ENCODE measurements at places on chromosomes 1 and 21. TPM values are rescaled to one million over a fixed set of nuclear protein-coding genes. Genes with fewer than 3 reads are reported as not detected.

Gene UTP11
- total RNA-seq, result 12.3 TPM

DNA sequence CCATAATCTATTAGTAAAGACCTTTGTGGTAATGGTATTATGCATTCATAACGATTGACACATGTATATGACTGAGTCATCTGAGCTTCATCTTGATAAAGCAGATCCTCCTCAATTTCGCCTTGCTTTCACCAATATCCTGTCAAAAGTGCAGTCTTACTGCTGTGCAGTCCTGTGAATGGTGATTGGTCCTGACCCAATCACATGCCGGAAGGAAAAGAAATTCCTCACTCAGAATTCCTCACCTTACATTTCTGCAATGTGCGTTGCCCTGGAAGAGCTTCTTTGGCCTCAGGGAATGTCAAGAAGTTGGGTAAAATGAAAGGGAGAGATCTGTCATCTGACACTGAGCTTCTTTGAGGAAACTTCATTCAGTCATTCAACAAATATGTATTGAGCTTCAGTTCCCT lies 121.0 kb upstream of the TSPAN2 start:
- no peak for DNase-seq

Gene CCDC27
- total RNA-seq, result not detected

DNA sequence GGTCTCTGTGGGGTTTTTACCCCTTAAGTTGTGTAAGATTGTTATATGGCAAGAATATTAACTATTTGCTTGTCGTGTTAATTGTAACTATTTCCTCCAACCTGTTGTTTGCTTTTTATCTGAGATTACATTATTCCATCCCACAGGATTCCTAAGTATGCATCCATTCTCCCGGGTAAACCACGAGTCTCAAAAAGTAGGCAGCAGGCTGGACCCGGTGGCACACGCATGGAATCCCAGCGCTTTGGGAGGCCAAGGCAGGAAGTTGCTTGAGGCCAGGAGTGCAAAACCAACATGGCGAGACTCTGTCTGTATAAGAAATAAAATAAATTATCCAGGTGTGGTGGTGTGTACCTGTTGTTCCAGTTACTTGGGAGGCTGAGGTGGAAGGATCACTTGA lies 12.6 kb upstream of the RSPO1 start:
- no peak for DNase-seq

DNA sequence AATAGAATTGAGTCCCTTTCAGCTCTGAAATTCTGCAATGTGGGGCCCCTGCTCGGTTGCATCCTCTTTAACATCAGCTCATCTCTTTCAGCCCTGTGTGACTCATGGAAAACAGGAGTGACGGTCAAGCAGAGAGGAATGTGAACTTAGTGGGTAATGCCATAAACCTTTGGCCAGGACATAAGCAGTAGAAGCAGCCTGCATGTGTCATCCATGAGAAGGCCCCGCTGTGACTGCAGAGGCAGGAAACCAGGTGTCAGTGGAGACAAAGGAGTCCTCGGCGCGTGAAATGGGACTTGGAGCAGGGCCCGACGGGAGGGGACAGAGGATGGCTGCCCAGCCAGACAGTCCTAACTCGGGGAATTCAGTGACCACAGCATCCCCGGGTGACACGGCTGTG lies 21.1 kb upstream of the EPHB2 start:
- DNase-seq, result no peak

Gene MFSD2A
- total RNA-seq, result 5.5 TPM

DNA sequence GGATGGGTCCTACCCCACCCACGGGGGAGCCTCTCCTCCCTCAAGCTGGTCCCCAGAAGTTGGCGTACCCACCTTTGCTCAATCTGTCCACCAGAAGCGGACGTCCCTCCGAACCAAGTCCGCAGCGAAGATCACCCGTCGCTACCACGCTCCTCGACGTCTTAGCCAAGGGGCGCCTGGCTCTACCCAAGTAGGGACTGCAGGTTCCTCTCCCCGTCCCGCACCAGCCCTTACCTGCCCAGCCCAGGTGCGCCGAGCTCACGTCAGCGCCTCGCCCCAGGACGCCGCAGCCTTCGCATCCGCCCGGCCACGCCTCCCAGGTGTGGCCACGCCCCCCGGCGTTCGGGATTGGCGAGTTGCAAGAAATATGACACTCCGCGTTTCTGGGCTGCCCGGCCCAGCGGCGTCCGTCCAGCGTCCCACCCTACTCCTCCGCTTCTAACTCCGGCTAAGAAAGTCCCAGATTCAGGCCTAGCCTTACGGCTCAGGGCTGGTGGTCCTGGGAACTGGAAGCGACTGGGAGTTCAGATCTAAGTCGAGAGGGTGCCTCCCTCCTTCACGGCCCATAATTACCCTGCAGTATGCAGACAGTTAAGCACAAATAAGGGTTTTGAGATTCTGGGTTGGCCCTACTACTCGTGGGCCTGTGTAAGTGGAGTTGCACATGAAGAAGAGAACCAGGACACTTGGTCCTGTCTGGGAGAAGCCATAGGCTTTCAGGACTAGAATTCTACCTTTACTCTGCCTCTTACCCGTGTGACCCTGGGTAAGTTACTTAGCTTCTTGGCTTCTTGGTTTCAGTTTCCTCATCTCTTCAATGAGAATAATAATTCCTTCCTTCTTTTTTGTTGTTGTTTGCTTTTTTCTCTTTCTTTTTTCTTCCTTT lies at the start of gene IRF6:
Gene IRF6 (minus strand): TSS at position 268 of the 886 bp plus-strand sequence. CDS start 4,729 bp downstream, outside the sequence.
- DNase-seq, result peak; percentile 53

- no peak for DNase-seq
These were observed 8.7 kb downstream of the MRPS21 start for GRCh38 chr1:150302338-150302737.

DNA sequence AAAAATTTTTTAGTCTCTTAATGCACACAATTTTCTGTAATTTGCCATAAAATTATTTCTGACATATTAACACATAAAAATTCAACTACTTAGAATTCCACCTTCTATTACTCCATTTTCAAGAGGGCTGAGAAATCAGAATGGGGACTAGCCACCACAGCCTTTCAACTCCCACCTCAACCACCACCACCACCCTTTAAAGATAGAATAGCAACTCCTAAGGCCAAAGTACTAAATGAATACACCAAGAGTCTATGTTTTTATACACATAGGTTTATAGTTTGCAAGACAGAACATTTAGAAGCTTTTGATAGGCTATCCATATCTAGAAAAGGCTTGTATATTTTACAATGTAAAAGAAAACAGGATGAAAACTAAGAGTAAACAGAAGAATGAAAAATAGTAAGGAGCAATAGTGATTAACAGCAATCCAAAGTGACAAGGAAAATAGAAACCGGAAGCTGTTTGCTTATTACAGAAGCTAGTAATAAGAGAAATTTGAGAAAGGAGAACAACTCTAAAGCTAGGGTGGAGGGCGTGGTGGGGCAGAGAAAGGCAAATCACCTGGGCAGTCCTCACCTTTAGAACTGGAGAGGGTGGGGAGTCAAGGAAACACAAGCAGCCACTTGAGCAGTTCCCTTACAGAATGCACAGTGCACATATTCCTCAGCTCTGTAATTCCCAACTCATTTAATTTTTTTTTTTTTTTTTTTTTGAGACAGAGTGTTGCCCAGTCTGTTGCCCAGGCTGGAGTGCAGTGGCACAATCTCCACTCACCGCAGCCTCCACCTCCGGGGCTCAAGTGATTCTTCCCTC lies 27.7 kb downstream of the EPS15 start:
- DNase-seq, result no peak

Gene MAP10
- 1.3 TPM for total RNA-seq

- no peak for DNase-seq
These were observed 108.8 kb downstream of the TNFSF18 start for GRCh38 chr1:172941945-172942344.

Gene AK5
- 5.5 TPM for total RNA-seq

All from T-helper 17 cell (primary cell).